ENCODE measurements at places on chromosomes 11 and 22.
A peak's percentile ranks its signal among the peaks of the same experiment; 100 is the strongest.

GRCh38 chr11:102414559-102414958, 38.0 kb downstream of the TMEM123 start:
- DNase-seq = no peak

- no peak for DNase-seq
These were observed 43.2 kb downstream of the CD82 start for GRCh38 chr11:44608651-44608990.

DNA sequence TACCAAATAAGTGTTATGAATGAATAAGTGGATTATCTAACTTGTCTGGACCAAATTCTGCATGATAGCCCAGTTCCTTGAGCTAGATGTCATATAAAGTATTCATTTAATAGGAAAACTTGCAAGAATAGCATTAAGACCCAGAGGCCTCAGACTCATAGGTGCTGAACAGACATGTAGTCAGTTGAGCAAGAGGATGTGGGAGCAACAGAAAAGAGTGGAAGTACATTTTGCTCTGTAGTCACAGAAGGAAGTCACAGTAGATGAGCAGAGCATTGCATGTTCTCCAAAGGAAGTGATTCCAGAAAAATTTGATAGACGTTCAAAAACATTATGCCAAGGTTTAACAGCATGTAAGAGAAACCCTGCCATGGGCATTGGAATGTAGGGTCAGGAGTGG, 9.5 kb downstream of the HOATZ start:
- no peak for DNase-seq

- DNase-seq = no peak
These were observed 42.6 kb upstream of the SHANK2 start for GRCh38 chr11:71294846-71295600.

- DNase-seq = peak; percentile 12
These were observed 24.8 kb downstream of the ACER3 start for GRCh38 chr11:76885390-76886097.

GRCh38 chr22:29343313-29343805, 27.9 kb upstream of the RASL10A start:
- DNase-seq = no peak

DNA sequence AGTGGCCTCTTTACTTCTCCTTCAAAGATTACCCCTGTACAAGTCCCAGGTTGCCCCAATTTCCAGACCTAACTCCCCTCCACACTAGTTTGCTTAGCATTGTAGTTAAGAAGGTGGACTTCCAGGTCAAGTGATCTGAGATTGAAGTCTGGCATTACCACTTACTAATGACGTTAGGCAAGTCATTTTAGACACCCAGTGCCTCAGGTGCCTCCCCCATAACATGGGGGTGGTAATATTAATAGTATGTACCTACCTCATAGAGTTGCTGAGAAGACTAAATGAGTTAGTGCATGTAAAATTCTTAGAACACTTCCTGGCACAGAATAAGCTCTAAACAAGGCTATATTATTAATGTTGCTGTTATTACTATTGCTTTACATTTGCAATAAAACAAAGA, 93.4 kb downstream of the SPON1 start:
- no peak for DNase-seq

DNA sequence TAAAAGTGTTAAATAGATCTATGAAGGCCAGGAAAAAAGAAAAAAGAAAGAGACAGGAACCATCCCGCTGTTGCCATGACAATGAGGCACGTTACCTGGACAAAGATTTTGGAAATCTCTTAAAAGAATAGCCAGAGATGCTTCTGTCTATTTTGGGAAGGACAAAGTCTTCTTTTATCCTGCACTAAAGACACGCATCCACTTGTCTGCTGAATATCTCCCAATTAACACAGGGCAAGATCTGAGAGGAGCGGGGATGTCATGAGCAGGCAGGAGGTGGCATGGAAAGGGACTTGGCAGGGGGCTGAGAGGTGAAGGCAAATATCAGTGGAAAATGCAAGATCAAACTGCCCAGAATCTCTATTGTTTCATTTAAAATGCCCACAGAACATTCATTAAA, 153.8 kb upstream of the BLID start:
- no peak for DNase-seq

- DNase-seq = no peak
These were observed 3.2 kb downstream of the C11orf54 start for GRCh38 chr11:93744669-93745004.

DNA sequence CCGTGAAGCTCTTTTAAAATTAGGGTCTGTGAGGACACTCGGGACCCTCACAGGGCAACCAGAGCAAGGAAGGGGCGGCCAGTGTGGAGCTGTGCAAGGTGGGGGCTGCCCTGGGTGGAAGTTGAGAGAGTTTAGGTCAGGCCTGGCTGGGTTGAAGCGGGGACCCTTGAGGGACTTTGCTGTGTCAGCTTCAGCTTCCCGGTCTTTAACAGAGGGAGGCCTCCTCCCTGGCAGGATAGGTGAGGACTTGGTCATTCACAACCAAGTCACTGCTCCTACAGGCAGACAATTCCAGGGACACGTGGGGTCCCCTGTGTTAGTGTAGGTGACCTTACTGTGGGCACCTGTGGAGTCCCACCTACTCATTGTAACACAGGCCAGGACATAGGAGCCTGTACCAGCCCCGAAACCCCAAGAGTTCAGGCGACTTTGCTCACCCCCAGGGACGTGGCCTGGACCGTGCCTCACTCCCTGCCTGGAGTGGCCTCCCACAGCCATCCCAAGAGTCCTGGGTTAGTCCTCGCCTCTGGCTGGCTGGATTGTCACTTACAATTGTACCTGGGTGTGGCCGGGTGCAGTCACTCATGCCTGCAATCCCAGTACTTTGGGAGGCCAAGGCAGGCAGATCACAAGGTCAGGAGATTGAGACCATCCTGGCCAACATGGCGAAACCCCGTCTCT, 18.8 kb upstream of the ARHGAP8 start:
- DNase-seq = no peak

DNA sequence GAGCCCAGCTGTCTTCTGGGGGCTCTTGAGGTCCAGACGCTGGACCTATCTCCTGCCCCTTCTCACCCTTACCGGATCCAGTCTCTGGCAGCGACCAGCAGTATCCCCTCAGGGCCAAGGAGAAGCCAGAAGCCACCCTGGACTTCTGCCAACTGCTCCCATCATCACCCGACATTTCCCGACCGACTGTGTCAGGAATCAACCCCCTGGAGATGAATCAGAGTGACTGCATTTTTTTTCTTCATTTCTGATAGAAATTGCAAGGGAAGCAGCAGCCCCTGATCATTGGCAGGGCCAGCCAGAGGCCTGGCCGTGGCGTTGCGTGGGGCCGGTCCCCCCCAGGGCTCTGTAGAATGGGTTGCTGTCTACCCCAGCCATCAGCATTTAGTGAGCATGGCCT, 5.2 kb upstream of the LIF start:
- DNase-seq = no peak

- DNase-seq = peak; percentile 54
These were observed 878 bp downstream of the RRAS2 start for GRCh38 chr11:14357881-14358728.

- no peak for DNase-seq
These were observed 54.3 kb upstream of the PPARA start for GRCh38 chr22:46096051-46096450.

DNA sequence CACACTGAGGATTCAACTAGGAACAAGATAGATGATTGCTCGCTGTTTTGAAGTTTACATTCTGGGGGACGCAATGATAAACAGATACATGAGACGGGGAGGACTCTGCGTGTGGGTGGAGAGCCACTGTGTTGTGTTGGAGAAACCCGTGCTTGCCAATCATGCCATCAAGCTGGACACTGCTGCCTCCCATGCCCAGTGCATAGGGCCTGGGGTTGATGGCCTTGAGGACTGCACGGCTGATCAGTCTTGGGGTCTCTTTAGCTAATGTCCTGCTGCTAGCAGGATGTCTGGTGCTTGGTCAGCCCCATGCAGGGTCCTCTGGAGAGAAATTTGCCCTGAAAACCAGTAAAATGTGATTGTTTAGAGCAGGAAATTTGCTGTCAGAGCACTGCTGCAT, 221.2 kb upstream of the B3GAT1 start:
- no peak for DNase-seq

GRCh38 chr11:134369656-134370525, 38.1 kb downstream of the GLB1L2 start:
- DNase-seq = no peak

DNA sequence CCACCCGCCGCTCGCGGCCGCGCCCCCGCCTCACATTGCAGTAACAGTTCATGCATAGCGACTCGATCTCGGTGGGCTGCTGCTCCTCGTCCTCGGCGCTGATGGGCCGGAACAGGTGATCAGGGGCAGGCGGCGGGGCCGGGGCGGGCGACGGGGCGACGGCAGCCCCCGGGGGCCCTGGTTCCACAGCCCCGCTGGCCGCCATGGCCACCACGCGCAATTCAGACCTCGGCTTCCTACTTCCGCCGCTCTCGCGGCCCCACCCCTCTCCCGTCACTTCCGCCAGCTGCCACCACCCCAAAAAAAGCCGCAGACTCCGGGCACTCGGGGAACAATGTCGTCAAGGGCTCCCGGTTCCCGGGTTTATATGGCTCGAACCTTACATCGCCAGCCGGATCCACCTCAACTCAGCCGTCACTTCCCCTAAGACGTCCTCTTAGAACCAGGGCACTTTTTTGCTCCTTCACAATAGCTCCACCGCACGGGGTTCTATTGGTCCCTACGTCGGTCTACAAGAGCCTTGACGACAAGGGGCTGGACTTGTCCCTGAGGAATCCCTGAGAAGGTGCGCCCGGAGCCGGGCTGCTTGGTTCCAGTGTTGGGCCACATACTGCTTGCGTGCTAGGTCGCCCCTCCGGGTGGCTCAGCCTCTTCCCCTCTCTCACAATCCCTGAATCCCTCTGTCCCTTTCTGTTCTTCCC, at the start of gene ZPR1:
TSS of gene ZPR1 (minus strand) at position 238 of the 701 bp plus-strand sequence. CDS start at position 205, 33 bp downstream.
- DNase-seq = peak; percentile 82

DNA sequence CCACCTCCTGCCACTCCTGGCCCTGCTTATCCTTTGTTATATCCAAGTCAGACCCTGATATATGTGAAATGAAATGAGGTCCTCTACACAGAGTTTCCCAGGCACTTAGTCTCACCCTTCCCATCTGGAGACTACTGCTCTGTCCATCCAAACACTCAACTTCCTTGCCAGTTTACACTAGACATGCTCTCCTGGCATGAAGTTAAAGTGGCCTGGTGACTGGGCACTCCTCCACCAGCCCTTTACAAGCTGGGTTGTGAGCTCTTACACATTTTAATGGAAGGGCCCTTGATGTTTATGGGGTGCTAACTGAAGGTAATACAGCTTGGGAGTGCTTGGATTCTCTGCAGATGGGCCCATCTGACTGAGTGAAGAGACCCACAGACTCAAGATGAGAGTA, 216.1 kb upstream of the NARS2 start:
- no peak for DNase-seq

DNA sequence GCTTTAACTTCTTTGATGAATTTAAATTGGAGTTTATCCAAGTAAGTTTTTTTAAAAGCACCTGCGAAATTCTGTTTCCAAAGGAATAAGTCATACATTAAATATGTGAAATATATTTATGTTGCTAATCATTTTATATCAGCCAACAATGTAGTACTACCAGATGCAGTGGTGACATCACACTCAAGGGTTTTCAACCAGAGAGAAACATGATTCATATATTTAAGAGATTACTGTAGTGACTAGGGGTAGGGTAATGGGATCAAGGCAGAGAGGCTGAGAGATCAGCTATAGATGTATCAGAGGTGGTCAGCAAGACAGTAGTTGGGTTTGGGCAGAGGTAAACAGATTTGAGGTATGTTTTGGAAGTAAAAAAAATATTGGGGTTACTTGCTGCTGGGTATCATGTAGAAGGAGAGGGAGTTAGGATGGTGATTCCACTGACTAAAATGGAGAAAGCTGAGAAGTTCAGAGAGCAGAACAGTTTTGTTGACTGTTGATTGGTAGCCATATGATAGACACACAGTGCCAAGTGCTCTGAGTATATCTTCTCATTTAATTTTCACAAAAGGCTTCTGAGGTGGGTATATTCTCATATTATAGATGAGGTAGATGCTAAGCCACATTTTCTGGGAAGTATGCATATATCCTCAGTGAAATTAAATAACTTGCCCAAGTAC, 39.4 kb downstream of the CEP57 start:
- DNase-seq = no peak

DNA sequence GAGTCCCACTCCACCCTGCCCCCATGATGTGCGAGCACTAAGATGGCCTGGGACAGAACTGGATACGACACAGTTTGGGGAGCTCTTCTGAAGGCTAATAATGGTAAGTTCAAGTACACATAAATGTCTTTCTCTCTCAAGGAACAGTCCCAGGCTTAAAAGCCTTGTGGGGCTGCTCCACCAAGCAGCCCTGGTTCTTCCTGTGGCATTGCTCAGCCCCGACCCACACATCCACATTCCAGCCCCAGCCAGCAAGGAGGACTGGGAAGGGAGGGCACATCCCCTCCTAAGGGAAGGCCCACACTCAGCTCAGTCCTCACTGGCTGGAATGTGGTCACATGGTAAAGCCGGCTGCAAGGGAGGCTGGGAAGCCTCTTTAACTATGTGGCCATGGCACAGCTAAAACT, 13.3 kb upstream of the MB start:
- no peak for DNase-seq

Measured in activated naive CD8-positive, alpha-beta T cell treated with anti-CD3 and anti-CD28 coated beads for 36 hours (primary cell).